Hepatocyte (in vitro differentiated cells): ENCODE measurements at places on chromosomes 1 and 21.

DNA sequence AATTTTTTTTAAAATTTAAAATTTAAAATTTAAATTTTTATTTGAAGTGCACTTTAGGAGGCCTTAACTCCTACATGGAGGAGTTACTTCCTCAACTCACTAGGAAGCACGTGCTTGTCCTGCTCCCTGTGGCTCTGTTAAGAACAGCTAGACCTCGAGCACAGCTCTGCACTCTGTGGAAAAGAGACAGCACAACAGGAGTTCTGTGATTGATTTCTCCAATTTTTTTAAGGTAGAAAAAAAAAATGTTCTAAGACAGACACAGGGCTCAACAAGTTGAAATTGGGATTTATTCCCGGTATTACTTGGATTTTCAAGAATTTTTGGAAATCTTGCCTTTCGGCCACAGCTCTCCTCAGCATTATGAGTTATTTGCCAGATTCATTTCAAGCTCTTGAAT lies 356.6 kb upstream of the LYPLAL1 start:
- peak; percentile 24 for DNase-seq

DNA sequence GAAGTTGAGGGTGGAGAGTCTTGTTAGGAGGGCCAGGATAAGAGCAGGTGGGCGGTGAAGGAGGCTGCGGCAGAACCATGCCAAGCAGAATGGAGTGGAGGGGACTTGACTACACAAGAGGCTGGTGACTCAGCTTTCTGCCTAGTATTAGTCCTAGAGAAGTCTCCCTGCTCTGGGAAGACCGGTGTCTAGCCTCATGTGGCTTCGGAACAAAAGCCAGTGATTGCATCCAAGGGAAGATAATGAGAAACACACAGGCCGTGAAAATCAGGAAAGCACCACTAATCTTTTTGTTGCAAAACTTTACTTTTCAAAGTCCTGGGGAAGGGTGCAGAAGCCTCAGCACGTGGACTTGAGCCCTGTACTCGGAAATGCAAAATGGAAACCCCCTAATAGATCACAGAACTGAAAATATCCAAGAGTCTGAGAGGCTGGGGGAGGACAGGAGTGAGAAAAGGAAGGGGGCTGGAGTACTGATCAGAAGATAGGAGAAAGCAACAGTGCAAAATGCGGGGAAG lies 31.4 kb downstream of the DDR2 start:
- DNase-seq = peak; percentile 38

- DNase-seq = no peak
Observed at GRCh38 chr1:51966559-51966958, 23.9 kb downstream of the RAB3B start.

DNA sequence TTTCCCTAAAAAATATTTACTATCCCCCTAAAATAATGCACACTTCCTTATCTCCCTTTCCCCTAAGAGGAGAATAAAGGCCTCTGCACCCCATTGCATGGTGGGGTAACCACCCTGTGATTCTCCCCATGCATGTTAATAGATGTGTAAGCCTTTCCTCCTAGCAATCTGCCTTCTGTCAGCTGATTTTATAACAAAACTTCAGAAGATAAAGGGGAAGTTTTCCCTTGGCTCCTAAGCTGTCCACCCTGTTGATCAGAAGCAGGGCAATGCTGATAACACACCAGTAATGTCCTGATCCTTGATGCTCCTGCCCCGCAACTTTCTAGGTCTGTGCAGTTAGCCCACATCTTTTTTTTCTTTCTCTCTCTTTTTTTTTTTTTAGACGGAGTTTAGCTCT lies 11.4 kb upstream of the RNF187 start:
- DNase-seq = no peak

DNA sequence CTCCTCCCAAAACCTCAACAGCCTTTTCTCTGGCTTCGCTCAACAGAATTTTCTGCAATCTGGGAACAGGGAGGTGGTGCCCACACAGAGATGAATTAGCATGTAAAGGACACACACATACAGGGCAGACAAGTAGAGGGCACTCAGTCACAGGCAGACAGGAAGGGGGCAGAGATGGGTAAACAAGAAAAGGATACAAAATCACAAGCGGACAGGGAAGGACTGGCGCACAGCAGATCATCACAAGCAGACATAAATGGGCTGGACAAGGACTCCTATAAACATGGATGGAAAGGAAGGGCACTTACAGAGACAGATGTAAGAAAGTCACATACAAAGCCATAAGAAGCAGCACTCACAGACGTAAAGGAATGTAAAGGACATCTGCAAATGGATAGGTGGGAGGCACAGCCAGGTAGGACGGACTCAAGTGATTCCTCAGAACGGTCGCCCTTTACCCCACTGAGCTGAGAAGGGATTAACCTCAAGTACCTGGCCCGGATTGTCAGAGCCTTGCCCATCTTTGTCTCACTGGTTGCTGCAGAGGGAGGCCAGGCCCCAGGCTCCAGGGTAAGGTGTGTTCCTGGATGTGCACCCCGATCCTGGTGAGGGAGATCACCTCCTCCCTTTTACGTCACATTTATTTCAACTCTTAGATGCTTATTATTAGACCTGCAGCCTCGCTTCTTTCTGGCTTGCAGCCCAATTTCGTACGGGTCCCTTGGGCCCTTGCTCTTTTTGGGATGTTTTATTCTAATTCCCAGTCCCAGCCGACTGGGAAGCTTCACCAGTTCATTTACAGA lies 836 bp upstream of the PRCC start:
- peak; percentile 41 for DNase-seq

- peak; percentile 45 for DNase-seq
Observed at GRCh38 chr1:2046953-2047748, 3.1 kb upstream of the PRKCZ start.
